ENCODE measurements at places on chromosomes 3 and 15. TPM values are rescaled to one million over a fixed set of nuclear protein-coding genes. Genes with fewer than 3 reads are reported as not detected.

DNA sequence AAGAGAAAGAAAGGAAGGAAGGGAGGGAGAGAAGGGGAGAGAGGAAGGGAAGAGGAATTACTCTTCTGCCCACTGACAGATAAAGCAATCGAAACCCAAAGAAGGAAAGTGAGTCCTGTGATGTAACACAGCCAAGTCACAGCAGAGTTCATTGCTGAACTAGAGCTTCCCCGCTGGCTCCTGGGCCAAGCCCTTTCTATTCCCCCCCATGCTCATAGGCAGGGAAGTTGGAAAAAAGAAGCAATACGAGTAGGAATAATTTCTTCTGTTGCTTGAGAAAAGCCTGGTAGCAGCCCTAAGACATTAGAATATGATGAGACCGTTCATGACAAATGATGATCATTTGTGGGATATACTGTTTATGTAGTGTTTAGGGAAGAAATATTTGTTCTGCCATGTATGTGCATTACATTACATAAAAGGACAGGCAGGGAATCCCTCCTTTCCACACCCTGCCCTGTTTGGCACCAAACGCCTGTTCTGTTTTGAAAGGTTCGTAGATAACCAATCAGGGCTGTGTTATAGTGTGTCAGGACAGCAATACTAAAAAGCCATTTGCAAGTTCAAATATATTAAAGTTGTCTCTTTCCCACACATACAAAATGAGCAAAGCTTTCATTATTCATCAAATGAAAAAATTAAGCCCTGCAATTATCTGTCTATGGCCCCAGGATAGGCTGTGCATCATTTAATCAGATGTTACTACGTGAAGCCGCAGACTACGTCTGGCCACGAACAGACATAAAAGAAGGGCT lies 111.0 kb upstream of the TRPM1 start:
- no peak for DNase-seq

The TRPM7 gene
- 29.0 TPM for total RNA-seq

The CLDN11 gene
- not detected for total RNA-seq

- no peak for DNase-seq
These were observed 555 bp downstream of the TM2D3 start for GRCh38 chr15:101651554-101652097.

- no peak for DNase-seq
These were observed 671.3 kb upstream of the NECTIN3 start for GRCh38 chr3:110400315-110400714.

DNA sequence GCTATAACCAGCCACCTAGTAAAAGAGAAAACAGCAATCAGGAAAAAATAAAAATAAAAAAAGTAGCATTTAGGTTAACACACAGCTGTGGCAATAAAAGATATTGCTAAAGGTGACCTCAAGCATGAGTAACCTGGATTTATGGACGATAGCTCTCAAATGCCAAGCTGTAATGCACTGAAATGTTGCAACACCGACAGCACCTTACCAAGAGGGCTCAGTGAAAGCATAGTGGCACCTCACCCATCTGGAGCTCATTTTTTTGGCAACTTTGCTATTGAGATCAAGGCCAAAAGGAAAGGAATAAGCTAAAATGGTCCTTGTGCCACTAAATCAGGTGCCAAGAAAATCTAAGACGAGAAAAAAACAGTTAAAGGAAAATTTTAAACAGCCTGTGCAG lies 2.5 kb downstream of the HACD2 start:
- no peak for DNase-seq

- no peak for DNase-seq
These were observed 2.8 kb upstream of the CLRN1 start for GRCh38 chr3:150975086-150975991.

DNA sequence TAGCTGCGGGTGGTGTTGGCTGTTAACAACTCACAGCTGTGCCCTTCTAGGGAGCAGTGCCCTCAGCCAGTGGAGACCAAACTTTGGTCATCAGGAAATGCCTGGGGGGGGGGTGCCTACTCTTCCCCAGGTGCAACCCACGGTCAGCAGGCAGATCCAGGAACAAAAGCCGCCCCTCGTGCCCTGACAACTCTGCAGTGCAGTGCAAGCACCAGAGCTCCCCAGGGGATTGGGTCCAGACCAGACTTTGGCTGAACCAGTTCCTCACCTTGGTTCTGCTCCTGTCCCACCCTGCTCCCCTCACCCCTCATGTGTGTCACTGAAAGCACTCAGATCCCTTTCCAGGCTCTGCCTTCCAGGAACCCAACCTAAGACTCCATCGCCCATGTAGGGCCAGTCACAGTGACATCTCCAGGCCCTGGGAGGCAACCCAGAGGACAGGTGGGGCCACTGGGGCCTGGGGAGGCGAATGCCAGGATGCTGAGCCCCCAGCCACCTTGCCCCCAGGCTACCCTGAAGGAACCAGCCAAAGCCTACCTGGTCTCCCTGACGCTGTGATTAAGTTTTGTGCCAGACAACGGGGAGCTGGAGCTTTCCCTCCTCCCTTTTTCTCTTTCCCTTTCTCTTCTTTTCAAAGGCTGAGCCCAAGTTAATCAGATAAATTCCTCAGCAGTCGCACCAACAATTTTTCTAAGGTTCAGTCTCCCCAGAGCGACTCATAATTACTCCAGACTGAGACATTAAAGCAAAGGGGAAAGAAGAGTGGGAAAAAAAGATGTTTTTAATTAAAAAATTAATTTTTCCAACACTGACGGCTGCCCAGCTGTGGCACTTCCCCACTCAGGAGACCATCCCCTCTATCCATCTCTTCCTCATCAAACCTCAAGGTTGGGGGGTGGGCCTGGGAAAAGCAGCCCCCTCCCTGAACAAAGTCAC lies 207.5 kb upstream of the LINGO1 start:
- no peak for DNase-seq

The TMCO5A gene
- not detected for total RNA-seq

DNA sequence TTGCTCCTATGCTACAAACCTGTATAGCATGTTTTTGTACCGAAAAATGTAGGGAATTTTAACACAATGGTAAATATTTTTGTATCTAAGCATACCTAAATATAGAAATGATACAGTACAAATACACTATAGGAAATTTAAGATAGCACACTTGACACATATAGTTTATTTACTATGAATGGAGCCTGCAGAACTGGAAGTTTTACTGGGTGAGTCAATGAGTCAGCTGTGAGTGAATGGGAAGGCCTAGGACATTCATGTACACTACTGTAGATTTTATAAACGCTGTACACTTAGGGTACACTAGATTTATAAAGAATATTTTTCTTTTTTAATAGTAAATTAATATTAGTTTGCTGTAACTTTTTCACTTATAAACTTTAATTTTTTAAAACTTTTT lies 707.7 kb upstream of the EPHA6 start:
- no peak for DNase-seq

GRCh38 chr3:44969154-44969827 lies 6.7 kb downstream of the ZDHHC3 start:
- peak; percentile 63 for DNase-seq

DNA sequence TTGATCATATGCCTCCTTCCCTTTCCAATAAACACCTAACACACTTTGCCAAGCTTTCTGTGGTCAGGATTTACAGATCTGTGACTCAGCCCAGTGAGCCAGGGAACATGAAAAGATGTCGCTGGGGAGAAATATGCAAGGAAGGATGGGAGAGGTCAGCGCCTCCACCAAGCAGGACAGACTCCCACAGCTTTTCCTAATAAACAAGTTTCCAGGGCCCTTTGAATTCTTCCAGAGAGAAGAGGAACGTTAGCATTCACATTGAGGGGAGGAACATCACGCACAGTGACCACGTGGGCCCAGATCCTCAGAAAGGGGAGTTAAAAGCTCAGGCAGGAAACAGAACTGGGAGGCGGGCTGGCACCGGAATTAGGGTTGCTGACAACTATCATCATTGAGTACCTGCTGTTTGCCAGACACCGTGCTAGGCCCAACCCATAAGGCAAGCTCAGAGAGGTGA lies 33.3 kb upstream of the MRPS22 start:
- DNase-seq, result no peak

The MYL3 gene
- total RNA-seq, result not detected

The ECE2 gene
- total RNA-seq, result not detected

DNA sequence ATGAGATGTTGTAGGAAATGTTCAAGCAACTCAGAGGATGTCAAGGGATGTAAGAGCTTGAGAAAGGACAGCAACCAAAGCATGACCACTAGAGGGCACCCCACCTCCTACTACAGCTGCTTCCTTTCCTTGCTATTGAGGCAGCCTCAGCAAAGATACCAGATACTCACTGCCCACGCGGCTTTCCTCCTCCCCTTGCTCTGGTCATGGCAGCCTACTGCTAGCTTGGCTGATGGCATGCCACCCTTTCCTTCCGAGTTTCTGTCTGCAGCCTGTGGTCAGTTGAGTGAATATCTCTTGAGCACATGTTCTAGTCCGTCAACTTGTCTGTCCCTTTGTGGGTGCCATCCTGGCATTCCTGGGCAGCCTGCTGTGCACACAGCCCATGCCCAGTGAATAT lies 4.4 kb upstream of the CXCR6 start:
- peak; percentile 80 for DNase-seq

DNA sequence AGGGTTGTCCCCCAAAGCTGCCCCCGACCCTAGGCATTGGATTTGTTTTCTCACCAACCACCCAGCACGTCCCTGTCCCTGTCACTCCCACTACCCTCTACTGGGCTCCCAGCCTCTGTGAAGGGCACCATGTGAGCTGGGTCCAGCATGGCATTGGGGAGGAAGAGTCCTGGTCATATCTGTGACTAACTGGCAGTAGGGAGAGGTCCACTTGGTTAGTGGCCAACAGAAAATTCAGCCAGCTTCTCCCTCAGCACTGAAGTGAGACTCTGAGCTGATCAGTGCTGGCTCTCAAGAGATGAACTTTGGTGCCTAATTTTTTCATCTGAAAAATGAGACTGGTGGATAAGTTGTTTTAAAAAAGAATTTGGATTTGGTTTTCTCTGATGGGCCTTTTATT lies 11.3 kb upstream of the KIF23 start:
- DNase-seq, result no peak

The XCR1 gene
- total RNA-seq, result 0.14 TPM

The IL17RB gene
- 0.36 TPM for total RNA-seq

The CCDC54 gene
- not detected for total RNA-seq

DNA sequence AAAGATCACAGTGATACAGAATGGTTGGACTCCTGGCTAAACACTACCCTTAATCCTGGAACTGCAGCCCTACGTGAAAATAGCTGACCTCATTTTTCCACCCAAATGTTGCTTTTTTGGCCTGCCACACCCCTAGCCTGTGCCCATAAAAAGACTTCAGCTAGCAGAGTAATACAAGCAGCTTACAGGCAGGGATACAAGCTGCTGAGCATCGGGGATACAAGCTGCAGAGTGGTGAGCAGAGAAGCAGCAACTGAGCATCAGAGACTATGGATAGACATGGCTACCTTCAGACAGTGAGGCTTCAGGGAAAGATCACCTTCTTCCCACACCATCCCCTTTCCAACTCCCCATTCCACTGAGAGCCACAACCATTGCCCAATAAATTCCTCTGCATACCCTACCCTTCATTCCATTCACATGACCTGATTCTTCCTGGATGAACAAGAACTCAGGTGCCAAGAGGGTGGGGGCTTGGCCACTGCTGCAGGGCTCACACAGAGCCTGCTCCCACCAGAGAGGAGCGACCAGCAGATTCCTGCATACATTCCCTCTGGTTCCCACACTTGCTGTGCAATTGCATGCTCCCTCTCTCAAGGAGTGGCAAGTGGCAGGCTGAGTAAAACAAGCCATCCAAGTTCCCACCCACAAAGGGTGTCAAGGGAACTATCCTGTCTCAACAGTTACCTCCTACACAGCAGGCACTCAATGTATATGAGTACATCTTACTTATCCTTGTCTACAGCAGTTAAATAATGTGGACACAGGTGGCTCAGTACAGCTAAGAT lies 217.5 kb downstream of the ALCAM start:
- no peak for DNase-seq

- DNase-seq, result no peak
These were observed 2.3 kb downstream of the SH3BP5 start for GRCh38 chr3:15330031-15330596.

The LOXL1 gene
- 3.5 TPM for total RNA-seq

The VPS13C gene
- 73.2 TPM for total RNA-seq

DNA sequence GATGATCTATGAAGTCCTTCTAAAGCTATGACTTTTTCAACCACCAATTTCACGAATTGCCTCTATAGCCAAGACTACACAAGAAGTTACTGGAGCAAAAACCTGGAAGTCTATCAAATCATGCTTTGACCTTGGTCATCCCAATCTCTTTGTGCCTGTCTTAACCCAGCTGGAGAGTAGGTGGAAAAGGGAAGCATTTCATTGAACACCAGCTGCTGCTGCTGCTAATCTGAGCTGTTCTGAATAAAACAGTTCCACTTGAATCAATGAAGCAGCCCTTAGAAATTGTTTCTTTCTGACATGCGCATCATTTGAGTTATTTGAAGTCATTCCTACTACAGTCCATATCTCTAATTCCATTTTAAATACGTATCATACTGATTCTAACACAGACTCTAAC lies 7.3 kb upstream of the UBE3A start:
- DNase-seq, result no peak

- DNase-seq, result no peak
These were observed 45.6 kb upstream of the FSTL1 start for GRCh38 chr3:120496278-120497002.

The SLC22A13 gene
- 0.22 TPM for total RNA-seq

The TPRG1 gene
- 2.1 TPM for total RNA-seq

DNA sequence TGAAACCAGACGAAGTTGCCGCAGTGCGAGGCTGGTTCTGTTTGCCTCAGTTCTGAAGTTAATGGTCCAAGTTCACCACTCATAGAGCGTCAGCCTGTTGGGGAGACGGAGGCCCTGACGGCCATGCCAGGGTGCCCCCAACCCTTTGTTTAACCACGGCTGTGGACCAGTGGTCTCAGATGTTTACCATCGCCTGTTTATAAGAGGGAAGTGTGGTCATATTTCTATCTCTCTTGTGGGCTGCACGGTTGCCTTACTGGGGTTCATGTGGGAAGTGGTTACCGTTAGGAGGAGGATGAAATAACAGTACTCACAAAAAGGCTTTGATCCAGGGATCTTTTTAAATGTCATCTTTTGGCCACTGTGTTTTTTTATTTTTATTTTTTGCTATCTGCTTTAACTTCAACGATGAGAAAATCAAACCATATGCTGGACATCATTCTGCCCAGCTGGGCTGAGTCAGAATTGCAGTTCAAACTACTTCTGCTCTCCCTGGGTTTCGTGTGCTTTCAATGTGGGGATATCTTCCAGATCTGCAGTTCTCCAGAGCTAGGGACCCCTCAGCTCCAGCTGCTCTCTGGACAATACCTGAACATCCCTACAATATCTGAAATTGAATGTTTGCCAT lies 17.8 kb downstream of the SMAD3 start:
- peak; percentile 60 for DNase-seq

DNA sequence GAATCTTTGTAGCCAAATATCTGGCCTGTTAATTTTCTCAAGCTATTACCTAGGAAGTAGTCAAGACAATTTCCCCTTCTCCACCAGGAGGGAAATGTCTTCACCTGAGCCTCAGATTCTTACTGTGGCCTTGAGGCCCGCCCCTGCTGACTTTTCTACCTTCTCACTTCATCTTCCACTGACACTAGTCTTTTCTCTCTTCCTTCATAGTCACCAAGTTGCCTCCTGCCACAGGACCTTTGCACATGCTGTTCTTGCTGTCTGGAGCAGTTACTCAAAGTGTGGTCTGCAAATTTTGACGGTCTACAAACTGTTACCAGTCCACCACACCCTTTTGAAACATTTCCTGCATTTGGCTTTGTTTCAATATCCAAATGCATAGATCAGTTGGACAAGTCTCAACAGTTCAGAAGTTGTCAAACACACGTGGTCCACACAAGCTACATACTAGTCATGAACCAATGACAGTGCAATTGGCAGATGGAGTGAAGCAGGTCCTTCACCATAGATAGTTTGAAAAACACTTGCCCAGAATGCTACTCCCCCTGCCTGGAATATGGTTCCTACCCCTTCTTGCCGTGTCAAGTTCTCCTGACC lies 100.5 kb downstream of the OSBPL10 start:
- DNase-seq, result no peak

The ANP32A gene
- 55.1 TPM for total RNA-seq

The SKOR1 gene
- total RNA-seq, result 2.2 TPM
